Vagina (tissue), 2 donors: ENCODE measurements at places on chromosomes 16 and 17.

- DNase-seq, result peak; percentile 52
Measured at GRCh38 chr17:33201283-33201682, 91.8 kb downstream of the ASIC2 start.

- no peak for DNase-seq
Measured at GRCh38 chr17:20275653-20276052, 191.7 kb downstream of the LGALS9B start.

DNA sequence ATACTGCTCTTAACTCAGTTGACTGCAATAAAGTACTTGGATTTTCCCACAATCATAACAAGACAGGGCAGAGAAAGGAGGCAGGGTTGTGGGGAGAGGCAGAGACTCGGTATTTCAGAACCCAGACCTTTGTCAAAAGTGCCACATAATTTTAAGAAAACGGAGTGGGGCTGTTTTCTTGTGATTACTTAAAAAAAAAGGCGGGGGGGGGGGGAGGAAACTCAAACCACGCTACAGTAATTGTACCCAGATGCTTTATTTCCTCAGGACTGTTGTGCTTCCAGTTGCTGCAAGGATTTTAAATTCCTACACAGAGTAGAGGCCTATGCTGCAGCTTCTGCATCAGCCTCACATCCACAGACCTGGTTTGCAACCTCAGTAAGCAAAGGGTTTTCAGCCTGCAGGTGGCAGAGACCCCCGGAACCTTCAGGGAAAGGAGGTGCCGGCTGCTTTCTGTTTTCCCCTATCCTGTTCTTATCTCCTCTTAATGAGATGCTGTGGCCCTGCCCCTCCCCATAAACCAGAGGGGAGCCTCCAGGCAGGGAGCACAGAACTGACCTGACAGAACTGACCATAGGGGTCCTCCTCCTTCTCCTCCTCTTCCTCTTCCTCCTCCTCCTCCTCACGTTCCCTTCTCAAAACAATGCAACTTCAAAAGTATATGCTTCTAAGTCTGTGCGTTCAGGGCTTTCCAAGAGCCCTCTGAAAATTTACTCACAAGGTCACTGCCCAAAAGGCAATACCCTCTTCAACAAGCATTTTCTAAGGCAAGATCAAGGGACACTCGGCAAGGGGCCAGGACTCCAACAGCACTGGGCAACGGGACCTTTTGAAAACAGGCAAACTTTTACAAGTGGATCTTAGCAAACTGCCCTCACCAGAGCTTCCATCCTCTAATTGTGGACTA lies 7.5 kb downstream of the AXIN2 start:
- no peak for DNase-seq

GRCh38 chr17:69417545-69418483 lies 3.3 kb downstream of the MAP2K6 start:
- DNase-seq, result no peak

DNA sequence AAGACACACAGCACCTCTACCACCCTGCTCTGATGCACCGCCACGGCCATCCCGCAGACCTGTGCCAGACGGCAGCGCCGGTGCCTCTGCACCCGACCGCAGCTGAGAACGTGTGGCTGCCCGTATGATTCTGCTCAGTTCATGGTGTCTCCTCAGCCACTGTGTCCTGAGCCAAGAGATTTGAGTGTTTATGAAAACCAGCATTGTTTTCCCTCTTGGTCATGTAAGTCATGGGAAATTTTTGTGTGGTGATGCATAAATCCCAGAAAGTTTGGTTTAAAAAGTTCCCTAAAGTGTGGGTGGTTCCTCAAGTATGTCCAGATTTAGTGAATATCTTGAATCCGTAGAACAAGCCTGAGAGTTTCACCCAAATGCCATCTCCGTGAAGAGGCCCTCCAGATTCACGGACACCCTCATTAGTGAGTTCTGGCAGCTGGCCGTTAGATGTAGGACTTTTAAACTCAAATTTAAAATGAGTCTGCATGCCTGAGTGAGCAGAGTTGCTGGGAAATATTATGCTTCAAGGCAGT lies 57.6 kb downstream of the CDRT4 start:
- DNase-seq, result no peak

DNA sequence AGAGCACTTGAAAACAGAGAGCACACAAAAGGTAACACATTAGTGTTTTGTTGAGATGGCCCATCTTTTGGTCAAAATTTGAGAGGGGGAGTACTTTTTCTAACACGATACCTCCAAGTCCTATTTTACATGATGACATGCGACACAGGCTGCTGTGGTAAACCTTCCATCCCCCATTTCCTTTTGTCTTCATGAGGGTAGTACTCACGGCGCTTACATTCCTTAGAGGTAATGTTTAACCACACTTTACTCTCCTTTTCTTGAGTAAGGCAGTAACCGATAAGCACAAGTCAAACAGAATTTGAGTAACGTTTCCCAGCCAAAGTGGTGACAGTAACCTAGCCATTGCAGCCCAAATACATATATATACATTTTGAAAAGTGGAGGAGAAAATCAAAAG lies 35.8 kb upstream of the PITPNM3 start:
- no peak for DNase-seq

- DNase-seq, result no peak
Measured at GRCh38 chr16:77300256-77300655, 101.0 kb downstream of the SYCE1L start.

DNA sequence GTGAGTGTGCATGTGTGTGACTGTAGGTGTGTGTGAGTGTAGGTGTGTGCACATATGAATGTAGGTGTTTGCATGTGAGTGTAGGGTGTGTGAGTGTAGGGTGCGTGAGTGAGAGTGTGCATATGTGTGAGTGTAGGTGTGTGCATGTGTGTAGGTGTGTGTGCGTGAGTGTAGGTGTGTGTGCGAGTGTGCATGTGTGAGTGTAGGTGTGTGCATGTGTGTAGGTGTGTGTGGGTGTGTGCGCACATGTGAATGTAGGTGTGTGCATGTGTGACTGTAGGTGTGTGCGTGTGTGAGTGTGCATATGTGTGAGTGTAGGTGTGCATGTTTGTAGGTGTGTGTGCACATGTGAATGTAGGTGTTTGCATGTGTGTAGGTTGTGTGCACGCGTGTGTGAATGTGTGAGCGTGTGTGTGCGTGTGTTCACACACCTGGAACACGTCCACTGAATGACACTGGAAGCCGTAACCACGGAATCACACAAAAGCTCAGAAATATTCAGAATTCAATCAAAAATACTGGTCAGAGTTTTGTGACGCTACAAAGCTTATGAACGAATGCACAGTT lies 30.6 kb downstream of the MRM3 start:
- DNase-seq, result no peak

DNA sequence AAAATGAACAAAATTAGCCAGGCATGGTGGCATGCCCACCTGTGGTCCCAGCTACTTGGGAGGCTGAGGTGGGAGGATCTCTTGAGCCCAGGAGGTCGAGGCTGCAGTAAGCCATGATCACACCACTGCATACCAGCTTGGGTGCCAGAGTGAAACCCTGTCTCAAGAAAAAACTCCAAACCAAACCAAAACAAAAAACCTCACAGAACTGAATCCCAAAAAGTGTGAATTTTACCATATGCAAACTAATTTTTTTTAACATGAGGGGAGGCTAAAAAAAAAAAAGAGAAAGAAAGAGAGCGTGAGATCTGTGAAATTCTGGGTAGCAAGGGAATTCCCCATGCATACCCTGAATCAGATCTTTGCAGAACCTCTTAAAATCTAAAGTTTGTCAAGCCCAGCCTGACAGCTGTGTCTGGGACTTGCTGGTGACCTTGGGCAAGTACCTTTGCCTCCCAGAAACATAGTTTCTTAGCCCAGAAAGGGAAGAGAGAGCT lies 17.1 kb upstream of the CDH1 start:
- no peak for DNase-seq

DNA sequence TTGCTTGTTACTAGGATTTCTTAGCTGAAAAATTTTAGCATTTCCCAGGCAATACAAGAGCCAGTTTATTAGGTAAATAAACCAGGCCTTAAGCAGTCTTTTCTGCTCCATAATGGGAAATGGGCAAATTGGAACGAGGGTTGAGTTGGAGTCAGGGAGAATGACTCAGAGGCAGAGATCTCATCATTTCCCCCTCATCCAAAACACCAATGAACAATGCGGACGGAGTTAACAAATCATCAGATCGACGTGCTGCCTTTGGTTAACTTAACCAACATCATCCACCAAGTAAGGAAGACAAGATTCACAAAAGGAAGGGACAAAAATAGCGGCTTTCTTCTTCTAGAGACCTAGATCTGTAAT lies 243.5 kb downstream of the STX8 start:
- DNase-seq, result no peak

DNA sequence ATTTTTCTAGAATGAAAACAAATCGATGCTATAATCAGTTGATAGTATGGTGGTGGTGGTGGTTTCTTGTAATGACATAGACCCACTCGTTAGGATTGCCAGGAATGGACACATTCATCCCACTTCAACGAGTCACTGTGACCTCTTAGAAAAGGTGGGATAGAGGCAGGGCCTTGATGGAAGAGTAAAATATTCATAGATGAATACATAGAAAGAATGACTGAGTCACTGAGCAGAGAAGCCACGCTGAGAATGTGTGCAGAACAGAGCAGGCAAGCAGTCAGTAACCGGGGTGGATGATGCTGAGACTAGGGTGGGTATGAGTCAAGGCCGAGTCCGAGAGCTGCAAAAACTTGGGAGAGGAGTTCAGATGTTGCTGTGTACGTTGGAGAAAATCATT lies 129.9 kb downstream of the PITPNC1 start:
- DNase-seq, result no peak

GRCh38 chr17:14016858-14017257 lies 52.4 kb upstream of the COX10 start:
- no peak for DNase-seq

DNA sequence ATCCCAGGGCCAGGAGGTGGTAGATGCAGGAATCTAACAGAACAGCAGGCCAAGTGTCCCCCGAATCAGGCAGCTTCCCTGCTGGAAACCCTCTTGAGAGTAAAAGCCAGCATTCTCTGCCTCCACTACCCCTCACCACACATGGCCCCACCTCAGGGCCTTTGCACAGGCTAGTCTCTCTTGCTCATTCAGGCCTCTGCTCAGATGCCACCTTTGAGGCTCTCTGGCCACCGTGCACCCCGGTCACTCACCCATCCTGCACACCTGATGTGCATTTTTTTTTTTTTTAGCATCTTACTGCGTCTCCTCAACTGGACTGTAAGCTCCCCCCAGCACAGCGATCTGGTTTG lies 34.5 kb upstream of the GSE1 start:
- DNase-seq, result no peak

GRCh38 chr16:80846680-80847079 lies 42.3 kb upstream of the CDYL2 start:
- no peak for DNase-seq

DNA sequence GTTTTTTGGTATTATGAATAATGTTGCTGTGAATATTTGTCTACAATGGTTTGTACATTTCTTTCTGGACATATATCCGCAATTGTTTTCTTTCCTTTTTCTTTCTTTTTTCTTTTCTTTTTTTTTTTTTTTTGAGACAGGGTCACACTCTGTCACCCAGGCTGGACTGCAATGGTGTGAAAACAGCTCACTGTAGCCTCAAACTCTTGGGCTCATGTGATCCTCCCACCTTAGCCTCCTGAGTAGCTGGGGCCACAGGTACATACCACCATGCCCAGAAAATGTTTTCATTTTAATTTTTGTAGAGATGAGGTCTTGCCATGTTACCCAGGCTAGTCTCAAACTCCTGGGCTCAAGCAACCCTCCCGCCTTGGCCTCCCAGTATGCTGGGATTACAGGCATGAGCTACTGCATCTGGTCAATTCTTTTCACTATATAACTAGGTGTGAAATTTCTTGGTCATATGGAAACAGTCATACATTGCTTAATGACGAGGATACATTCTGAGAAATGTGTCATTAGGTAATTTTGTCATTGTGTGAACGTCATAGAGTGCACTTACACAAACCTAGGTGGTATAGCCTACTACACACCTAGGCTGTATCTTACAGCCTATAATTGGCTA lies 15.2 kb downstream of the IL21R start:
- DNase-seq, result no peak

GRCh38 chr17:8739097-8739496 lies 5.5 kb downstream of the CCDC42 start:
- no peak for DNase-seq

DNA sequence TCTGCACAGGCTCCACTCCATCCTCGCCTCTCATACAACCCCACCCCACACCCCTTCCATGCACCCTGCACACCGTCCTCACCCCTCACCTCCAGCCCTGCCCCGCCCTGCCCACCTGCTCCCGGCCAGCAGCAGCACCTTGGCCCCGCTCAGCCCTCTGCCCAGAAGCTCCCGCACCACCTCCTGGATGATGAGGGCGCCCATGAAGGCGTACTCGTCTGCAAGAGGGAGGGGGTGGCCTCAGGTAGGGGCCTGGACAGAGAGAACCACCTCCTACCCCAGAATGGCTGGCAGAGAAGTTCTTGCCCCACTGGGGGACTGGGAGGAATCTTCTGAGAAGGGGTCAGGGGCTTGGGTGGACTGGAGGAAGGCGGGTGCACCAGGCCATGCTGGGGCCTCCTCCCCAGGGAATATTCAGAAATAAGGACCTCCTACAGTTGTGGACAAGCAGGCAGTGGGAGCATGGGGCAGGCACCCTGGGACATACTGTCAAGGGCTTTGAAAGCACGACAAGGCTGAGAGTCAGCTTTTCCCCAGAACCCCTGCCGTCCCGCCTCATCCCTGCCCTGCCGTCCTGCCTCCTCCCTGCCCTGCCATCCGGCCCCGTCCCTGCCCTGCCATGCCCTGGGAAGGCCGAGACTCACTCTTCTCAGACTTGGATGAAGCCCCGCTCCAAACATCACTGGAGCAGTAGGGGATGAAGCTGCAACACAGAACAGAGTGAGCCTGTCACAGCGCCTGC lies 3.1 kb downstream of the NOTUM start:
- DNase-seq, result no peak

DNA sequence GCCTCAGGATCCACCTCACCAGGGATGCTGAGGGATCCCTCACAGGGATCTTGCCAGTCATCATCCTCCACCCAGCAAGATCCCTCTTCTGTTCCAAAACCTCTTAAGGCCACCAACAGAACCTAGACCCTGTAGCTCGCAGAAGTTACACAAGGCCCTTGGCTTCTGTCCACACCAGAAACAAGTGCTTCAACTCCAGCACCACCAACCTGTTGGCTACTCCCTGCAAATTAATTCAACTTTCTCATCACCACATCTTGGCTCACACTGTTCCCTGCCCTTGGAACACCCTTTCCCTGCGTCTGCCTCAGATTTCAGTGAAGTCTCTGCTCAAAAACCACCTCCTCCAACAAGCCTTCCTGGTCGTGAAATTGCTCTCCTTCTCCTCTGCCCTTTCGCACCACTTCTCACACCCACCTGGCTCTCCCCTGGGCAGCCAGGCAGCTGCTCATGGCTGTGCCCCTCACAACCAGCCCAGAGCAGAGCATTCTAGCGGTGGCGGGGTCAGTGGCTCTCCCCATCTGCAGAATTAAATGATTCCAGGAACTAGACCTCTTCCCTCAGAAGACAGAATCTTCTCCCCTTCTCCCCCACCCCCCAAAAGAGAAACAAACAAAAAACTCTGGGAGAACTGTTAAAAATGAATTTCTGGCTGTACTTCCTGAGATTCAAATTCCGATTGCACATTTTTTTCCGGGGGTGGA lies 1.8 kb downstream of the PLLP start:
- DNase-seq, result no peak
